Putamen (tissue), 1 donor: ENCODE measurements at places on chromosomes 2 and 18.

- DNase-seq: no peak
Observed at GRCh38 chr2:182916417-182916816, 50.0 kb upstream of the FRZB start.

GRCh38 chr2:29064746-29065067 lies 9.6 kb downstream of the PCARE start:
- no peak for DNase-seq

- DNase-seq: no peak
Observed at GRCh38 chr2:222609381-222609780, 46.5 kb downstream of the FARSB start.

DNA sequence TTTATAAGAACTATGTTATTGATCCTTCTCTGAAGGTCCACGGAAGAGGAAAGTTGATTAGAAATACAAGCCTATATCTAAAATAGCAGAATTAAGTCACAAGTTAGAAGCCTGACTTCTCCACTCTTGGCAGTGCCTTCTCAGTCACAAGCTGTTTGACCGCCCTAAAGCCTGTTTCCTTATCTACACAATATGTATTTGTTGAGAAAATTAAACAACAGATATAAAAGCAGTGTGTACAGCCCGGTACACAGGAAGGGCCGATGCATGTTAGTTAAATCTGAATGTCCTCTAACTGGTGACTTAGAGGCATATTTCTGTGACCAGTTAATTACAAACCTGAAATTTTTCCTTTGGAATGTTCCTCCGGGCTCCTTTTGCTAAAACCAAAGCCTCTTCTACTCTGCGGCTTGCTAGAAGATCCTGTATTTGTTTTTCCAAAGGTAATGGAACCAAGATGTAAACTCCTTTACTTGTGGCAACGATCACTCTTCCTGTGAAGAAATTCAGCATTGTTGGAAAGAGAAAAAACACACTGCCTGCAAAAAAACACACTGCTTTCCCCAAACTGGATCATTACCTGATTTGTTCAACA lies 33.4 kb downstream of the TGFBRAP1 start:
- DNase-seq: no peak

GRCh38 chr2:211086049-211086448 lies 529.6 kb downstream of the CPS1 start:
- no peak for DNase-seq

- DNase-seq: no peak
Observed at GRCh38 chr18:54240629-54241107, 16.2 kb upstream of the MBD2 start.

- no peak for DNase-seq
Observed at GRCh38 chr18:26791676-26792075, 73.8 kb downstream of the AQP4 start.
